ENCODE measurements at places on chromosomes 6 and 20.

- no peak for DNase-seq
These were observed 2.6 kb upstream of the COL19A1 start for GRCh38 chr6:69863766-69864165.

DNA sequence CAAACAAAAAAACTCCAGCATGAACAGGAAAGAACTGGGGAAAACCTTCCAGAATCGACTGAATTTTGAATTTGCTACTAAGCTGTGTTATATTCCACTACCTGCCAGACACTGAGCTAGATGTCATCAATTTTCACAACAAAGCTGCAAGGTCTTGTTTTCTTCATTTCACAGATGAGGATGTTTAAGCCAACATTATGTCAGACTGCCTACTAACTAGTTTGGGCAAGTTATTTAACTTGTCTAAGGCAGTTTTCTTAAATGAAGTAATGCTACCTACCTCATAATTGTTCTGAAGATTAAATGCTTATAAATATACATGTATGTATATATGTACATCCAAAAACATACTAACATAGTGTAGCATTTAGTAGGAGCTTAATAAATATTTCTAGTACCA lies 144.4 kb downstream of the MMS22L start:
- no peak for DNase-seq

DNA sequence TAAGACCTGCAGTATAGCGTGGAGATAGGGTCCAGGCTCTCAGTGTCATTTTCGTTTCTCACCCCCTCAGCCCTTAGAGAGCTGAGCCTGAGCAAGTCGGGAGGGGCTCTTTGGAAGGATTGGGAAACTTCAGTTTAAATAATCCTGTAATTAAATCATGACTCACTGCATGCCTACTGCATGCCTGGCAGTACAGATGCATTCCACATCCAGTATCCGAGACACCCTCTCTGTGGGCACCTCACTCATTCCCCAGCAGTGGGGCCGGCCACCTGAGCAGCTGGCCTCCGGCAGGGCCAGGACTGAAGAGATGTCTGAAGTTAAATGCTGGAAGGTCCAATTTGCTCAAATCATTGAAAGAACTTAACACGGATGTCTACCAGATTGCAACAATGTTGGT lies 316.6 kb downstream of the THBS2 start:
- DNase-seq, result no peak

DNA sequence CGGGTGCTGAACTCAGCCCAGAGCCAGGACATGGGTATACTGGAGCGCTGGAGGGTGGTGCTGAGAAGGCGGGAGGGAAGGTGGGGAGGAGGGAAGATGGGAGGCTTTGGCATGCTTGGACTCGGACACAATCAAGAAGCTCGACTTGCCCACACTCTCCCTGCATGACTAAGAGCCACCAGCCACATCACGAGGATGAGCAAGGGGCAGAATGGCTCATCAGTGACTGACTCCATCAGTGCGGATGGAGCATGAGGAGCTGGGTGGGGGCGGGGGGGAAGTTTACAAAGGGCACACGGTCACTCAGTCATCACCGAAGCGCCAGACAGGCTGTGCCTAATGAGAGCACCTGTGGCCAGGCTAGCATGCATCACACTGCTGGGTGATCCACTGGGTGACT lies 222.8 kb downstream of the KIF16B start:
- no peak for DNase-seq

DNA sequence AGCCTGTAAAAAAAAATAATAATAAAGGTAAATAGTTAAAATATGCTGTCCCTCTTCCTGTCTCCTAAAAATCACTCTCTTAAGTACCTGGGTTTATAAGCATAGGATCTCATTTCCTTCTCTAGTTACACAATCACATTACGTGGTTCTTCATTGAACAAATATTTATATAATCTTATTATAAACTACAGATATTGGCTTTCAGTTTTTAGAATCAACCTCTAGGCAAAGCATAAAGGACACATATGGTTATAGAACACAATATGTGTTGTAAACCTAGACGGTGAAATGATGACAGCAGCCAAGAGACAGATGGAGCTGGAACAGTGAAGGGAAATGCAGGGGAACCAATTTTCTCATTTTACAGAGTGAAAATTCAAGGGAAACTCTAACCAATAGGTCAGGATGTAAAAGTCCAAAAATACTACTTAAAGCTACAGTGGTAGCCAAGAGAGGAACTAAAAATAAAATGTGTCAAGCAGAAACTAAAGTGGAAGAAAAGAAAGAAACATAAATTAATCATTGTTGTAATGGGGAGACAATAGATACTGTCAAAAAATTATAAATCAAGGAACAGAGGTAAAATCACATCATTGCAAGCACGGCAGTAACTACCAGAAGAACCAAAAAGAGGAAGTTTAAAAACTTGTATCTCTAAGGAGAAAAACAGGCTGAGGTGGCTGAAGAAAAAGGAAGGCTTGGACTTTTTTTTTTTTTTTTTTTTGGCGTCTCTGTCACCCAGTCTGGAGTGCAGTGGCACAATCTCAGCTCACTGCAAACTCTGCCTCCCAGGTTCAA lies 82.8 kb upstream of the CDYL start:
- no peak for DNase-seq

DNA sequence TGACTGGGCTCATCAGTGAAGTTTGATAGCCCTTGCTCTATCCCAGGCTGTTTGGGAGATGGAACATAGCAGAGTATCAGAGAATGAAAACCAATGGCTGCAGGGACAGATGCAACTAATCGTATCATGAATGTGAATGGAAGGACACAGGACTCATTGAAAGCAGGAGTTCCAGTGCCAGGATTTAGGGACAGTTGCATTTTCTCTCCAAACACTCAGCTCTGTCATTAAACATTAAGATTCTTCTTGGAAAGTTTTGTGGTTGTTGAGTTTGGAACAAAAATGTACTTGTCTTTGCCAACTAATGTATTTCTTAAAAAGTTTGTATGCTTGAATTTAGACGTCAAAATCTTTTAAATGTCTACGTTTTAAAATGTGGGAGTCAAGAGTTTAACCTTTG lies 31.0 kb upstream of the GSTA5 start:
- no peak for DNase-seq

GRCh38 chr20:46652699-46653098 lies 1.4 kb upstream of the SLC13A3 start:
- DNase-seq, result no peak

DNA sequence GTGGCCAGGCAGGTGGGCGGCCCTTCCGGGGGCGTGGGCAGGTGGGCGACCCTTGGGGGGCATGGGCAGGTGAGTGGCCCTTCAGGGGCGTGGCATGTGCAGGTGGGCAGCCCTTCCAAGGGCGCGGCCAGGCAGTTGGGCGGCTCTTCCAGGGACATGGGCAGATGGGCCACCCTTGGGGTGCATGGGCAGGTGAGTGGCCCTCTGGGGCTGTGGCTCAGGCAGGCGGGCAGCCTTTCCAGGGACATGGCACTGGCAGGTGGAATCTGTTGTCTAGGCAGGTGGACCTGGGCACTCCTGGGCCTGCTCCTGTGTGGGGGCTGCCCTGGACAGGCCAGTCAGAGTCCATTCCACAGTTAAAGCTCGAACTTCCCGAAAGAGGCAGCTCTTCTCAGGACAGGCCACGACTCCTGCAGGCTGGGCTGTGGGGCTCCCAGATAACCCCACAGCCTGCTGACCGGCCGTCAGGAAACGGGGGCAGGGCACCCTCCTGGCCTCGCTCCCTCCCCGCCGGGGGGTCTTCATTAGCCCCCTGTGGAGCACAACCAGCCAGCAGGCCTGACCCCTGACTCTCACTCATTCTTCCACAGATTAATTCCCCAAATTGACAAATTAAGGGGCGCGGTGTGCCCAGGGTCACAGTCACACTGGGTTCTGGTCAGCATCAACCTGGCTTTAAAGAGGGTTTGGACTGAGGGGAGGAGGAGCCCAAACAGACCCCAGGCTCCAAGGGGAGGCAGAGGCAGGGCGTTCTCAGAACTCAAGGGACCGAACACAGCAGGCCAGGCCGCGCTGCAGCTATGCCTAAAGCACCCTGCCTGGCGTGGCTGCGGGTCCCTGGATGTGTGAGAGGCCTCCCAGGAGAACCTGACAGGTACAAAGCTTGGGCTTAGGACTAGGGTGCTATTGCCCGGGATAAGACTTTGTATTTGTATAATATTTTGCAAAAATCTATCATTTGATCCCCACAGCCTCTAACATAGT lies 130.0 kb downstream of the DLL1 start:
- no peak for DNase-seq

- no peak for DNase-seq
These were observed 36.5 kb downstream of the MAFB start for GRCh38 chr20:40652441-40652987.

DNA sequence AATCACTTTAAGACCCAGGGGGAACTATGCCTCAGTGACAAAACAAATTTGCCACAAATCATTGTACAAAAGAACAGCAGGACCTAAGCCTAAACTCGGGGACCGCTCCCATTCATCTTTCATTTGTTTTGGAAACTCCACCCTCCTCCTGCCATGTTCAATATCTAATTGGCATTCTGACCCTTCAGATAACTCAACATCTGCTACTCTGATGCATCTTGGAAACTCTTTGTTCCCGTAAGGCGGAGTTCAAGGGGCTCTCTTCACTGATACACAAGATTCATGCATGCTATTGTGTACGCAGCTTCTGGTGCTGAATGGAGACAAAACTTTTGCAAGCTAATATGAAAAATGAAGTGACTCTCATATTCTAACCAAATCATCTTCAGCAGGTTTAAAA lies 187.6 kb downstream of the ZFP64 start:
- no peak for DNase-seq

DNA sequence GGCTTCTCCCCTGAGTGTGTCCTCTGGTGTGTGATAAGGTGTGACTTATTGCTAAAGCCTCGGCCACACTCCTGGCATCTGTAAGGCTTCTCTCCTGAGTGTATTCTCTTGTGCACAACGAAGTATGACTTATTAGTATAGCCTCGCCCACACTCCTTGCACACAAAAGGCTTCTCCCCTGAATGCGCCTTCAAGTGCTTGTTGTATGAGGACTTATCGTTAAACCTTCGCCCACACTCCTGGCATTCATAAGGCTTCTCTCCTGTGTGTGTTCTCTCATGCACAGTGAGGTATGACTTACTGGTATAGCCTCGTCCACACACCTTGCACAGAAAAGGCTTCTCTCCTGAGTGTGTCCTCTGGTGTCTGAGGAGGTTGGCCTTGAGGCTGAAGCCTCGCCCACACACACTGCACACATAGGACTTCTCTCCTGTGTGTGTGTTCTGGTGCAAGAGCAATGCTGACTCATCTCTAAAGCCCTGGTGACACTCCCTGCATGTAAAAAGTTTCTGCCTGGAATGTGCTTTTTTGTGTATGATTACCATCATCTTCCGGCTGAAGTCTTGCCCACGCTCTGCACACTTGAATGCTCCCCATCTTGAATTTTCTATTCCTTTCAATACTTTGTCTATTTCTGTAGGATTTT lies 20.4 kb downstream of the ZNF337 start:
- DNase-seq, result no peak

- no peak for DNase-seq
These were observed 84.8 kb downstream of the NCR2 start for GRCh38 chr6:41420186-41420585.

GRCh38 chr6:129857838-129858237 lies 3.3 kb downstream of the TMEM244 start:
- no peak for DNase-seq

GRCh38 chr6:101845621-101846020 lies 452.1 kb downstream of the GRIK2 start:
- no peak for DNase-seq
